ENCODE measurements at places on chromosomes 12 and 14.

DNA sequence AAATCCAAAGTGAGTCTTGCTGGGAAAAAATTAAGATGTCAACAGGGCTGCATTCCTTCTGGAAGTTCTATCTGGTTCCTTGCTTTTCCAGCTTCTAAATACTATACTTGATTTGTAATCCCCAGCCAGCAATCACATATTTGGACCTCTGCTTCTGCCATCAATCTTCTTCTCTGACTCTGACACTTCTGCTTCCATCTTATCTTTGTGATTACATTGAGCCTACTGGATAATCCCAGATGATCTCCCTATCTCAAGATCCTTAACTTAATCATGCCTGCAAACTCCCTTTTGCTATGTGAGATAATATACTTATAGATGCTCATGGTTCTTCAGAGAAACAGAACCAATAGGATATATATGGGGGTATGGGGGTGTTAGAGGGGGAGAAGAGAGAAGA, 49.9 kb upstream of the ZDHHC17 start:
- DNase-seq = no peak

- no peak for DNase-seq
These were observed 34.1 kb downstream of the ZNF664 start for GRCh38 chr12:124006846-124007713.

- DNase-seq = no peak
These were observed 89.2 kb downstream of the PDZRN4 start for GRCh38 chr12:41277100-41277945.

GRCh38 chr12:113252494-113252893, 31.2 kb downstream of the TPCN1 start:
- no peak for DNase-seq

DNA sequence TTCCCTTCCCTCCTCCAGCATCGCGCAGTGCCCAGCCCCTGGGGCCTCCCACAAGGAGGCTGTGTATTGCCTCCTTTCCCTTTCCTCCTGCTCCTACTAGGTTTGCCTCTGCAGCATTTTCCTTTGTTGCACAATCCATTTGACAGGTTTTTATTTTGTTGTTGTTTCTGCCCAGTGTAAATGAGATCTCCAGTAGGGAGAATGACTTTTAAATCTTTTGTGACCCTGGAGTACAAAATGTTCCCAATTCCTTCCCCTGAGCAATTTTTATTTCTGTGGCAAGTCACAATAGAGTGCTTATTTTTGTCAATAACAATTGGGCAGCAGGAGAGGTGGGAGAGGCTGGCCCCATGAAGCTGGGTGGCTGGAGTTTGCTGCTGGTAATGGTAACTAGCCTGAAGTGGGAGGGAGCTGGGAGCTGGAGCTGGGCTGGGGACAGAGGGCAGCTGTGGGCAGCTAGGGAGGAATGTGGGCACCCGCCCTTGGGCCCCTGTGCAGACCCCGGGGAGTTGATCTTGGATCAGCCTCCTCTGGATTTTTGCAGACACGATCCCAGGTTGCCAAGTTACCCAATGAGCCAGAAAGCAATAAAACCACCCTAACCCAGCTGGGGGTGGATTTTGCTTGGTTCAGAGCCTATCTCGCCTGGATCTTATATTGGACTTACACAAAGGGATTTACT, 160.1 kb downstream of the KTN1 start:
- DNase-seq = peak; percentile 53

GRCh38 chr12:26188641-26189040, 6.7 kb upstream of the SSPN start:
- no peak for DNase-seq

DNA sequence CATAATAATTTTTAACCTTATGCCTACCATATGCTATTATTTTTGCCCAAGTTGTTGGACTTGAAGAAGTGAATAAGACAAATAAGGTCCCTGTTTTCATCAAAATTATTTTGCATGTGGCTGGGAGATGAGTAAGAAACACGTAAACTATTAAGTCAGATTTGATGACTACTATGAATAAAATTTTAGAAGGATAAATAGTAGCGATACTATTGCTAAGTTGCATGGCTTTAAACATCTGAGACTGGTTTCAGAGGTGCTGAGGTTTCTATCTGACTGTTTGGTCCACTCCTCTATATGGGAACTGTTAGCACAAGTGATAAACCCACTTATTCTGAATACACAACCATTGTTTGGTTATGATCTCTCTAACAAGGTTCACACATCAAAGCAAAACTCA, 674.3 kb upstream of the MDGA2 start:
- DNase-seq = no peak

DNA sequence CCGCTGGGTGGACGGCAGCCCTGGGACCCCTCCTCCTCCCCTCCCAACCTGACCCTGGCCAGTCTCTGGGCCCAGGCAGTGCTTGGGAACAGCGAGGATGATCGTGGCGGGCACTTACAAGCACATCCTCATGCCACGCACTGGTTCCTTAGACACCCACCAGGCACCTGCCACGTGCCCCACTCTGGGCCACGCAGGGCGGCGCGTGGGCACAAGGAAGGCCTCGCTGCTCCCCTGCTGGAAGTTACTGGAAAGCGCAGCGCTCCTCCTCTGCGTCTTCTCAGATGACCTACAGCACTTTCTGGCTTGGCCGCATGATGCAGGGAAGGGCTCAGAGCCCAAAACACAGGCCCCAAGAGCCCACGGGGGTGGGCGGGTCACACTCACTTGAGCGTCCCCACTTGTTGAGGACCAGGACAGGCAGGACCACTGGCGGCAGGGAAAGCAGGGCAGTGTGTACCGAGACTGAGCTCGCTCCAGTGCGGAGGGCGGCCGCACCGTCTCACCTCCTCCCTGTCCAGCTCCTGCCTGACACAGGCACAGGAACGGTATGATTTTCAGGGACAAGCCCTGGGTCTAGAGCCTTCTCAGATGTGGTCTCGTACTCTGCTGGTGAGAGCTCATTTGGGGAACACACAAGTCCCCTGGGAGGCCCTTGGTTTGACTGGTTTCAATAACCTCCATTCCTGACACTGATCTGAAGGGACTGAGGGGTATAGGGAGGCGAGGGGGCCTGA, 128.3 kb upstream of the EVL start:
- no peak for DNase-seq

DNA sequence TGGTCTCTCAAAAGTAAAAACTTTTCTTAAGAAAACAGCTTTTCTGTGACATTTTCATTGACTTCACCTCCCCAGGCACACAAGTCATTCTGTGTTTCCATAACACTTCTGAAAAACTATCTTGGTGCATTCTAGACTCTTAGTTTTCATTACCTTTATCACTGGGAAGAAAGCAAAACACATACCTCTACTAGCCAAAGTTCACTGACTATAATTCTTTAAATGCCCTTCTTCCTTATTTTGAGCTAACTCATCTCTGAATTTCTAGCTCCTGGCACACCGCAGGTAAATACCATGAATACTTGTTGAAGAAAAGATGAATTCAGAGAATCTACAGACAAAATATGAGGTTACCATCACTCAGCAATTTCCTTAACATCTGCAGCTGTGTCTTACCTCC, 21.1 kb downstream of the MLH3 start:
- no peak for DNase-seq

- DNase-seq = no peak
These were observed 26.9 kb upstream of the RXYLT1 start for GRCh38 chr12:63752841-63753240.

- peak; percentile 41 for DNase-seq
These were observed 17.8 kb upstream of the EMP1 start for GRCh38 chr12:13178568-13179210.

- no peak for DNase-seq
These were observed 272.1 kb downstream of the LRIG3 start for GRCh38 chr12:58648176-58648575.

- no peak for DNase-seq
These were observed 6.0 kb downstream of the C2CD5 start for GRCh38 chr12:22538311-22538710.

GRCh38 chr14:98966475-98967162, 305.4 kb downstream of the BCL11B start:
- DNase-seq = no peak

- DNase-seq = no peak
These were observed 68.3 kb downstream of the KDM2B start for GRCh38 chr12:121512561-121512960.

DNA sequence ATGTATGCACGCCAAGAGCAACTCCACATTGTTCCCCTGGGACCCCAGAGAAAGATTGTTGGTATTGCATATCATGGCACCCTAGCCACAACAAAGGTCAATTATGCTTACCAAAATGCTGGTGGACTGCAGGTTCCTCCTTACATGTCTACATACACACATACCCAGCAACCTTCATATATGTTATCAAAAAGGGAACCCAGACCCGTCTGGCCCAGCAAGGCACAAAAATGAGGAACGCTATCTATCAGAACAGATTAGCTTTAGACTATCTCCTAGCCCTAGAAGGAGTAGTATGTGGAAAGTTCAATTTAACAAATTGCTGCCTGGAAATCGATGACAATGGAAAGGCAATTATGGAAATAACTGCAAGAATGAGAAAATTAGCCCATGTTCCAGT, 61.5 kb downstream of the DHRS2 start:
- no peak for DNase-seq

DNA sequence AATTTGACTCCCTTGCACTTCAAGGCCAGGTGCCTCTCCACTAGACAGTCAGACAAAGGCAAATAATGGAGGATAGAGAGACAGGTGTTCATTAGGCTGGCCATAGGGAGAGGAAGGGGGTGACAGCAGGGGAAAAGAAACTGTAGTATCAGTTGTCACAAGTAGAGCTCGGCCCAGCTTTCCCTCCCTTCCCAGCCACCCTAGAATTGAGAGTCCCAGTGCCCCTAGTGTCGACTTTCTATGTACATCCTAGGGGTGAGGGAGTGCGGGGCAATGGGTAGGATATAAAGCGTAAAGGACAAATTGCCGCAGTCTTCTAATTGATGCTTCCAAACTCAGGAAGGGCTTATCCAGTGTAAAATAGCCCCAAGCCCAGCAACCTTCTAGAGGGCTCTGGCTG, 39.0 kb downstream of the BAZ2A start:
- DNase-seq = no peak

- peak; percentile 98 for DNase-seq
These were observed at the start of gene CFAP54 for GRCh38 chr12:96489392-96490056. Gene CFAP54 (plus strand): TSS chr12:96489577. CDS start chr12:96489610, 33 bp downstream.

GRCh38 chr12:91105807-91106206, 5.5 kb downstream of the LUM start:
- no peak for DNase-seq

GRCh38 chr12:25121110-25121509, 73.8 kb downstream of the DNAI7 start:
- no peak for DNase-seq

DNA sequence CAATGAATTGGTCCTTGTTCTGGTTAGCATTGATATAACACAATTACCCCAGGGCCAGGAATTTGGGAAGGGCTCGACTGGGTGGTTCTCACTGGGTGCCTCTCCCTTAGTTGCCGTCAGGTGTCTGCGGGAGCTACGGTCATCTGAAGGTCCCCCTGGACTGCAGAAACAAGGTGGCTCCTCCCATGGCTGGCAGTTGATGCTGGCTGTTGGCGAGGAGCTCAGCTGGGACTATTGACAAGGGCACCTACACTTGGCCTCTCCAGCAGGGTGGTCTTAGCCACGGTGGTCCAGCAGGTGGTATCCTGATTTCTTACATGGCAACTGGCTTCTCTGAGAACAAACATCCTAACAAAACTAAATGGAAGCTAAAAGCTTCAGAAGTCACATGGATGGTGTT, 41.0 kb upstream of the RGS6 start:
- DNase-seq = no peak

DNA sequence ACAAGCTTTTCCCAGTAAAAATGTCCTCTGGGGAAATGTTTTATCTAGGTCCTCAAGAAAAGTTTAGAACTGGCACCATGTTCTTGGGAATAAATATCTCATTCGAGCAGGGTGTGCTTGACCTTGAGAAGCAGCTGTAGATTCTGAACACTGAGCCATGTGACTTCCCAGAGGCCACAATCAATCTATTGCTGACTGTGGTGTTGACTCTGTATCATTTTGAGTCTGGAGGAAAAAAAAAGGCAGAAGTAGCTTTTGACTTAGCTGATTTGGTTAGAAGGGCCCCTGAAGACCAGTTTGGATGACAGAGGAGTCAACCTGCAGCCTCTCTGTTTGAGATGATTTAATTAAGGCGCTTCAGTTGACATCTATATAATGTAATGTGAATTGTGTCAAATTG, 592.4 kb upstream of the SEL1L start:
- no peak for DNase-seq

DNA sequence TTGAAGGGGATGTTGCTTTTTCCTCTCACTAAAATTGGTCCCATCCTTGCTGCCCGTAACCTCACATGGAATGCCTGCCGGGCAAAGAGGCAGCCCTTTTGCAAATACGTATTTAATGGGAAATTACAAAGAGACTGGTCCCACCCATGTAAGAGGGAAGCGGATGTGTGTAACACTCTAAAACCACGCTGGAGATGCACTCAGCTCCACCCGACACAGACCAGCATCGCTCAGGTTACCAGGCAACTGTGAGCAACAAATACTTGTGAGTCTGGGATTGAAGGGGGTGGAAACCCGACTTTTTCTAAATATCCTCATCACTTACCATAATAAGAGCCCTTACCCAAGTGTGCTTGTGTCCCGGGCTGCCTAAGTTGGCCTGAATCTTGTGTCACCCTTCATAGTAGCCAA, 47.7 kb downstream of the ELK3 start:
- no peak for DNase-seq

GRCh38 chr12:103518899-103519298, 23.1 kb upstream of the C12orf42 start:
- no peak for DNase-seq

GRCh38 chr14:68823434-68824206, 30.8 kb upstream of the ZFP36L1 start:
- no peak for DNase-seq

DNA sequence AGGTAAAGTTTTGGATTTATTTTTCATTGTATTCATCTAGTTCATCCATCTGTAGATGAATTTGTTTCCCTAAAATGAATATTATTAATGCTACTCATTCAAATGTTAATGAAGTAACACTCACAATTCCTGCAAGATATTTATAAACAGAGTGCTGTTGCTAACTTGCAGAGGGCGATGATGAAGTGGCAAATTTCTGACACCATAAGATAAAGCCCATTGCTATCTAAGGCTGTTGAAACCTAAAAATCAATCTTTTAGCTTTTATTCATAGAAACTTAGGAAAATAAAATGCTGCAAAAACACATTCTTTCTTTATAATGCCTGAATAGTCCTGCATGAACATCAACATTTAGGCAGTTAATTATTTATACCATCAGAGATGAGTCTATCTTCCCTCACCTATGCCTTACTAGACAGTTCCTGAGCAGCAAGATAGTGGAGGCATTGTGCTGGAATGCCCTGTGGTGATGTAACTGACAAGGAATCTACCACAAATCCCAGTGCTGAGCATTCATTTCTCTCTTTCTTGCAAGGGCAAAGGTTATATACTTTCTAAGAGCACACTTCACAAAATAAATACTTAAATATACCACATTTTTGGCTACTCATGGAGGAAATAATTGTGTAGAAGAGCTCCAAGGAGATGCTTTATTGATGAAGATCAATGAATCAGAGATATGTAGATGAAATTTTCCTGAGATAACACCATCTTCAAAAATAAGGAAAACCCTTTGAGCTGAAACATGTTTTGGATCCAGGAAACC, 57.6 kb downstream of the LMNTD1 start:
- no peak for DNase-seq
